ENCODE measurements at places on chromosomes 6 and 20.

- DNase-seq: no peak
Observed at GRCh38 chr20:17520583-17520982, 10.6 kb downstream of the BFSP1 start.

- no peak for DNase-seq
Observed at GRCh38 chr6:88725111-88725975, 238.1 kb downstream of the RNGTT start.

GRCh38 chr6:50995036-50995435 is 176.4 kb downstream of the TFAP2B start:
- DNase-seq: no peak

DNA sequence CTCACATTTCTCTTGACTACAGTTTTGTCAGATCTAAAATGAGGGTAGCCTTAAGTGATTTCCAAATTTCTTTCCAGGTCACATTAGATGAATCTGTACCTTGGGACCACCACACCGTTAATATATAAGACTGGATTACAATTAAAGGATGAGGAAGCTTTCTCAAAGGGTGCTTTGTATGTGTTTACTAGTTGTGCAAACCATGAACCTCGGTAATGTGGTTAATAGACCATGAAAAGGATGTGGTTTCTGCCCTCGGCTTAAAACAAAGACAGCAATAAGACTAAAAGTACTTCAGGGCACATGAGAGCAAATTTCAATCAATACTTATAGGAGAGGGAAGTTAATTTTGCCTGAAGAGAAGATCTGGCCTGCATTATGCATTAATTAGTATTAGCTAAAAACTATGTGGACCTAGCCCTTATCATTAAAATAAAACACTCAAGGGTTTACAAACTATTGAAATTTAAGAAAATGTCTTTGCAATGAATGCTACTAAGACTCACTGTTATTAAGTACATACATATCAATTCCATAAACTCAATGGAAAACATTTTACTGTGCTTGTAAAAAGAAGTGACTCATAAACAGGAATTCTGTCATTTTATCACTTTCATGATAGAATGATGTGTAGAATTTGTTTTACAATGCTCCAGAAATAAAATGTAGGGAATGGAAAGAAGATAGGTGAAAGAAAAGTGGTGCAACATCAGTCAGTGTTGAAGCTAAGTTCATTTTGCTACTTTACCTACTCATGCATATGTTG is 936 bp upstream of the TMX4 start:
- no peak for DNase-seq

GRCh38 chr6:38990475-38990874 is 58.1 kb upstream of the GLP1R start:
- DNase-seq: no peak

GRCh38 chr6:49233483-49233882 is 229.6 kb downstream of the MMUT start:
- no peak for DNase-seq

- no peak for DNase-seq
Observed at GRCh38 chr6:64848467-64848866, 858.6 kb downstream of the EYS start.

GRCh38 chr6:117674503-117674902 is 766 bp upstream of the NUS1 start:
- no peak for DNase-seq

- no peak for DNase-seq
Observed at GRCh38 chr20:34475979-34476736, 40.1 kb upstream of the DYNLRB1 start.

- no peak for DNase-seq
Observed at GRCh38 chr20:46049190-46049589, 20.2 kb downstream of the SLC12A5 start.

- DNase-seq: no peak
Observed at GRCh38 chr20:35491823-35492222, 36.4 kb downstream of the CEP250 start.

DNA sequence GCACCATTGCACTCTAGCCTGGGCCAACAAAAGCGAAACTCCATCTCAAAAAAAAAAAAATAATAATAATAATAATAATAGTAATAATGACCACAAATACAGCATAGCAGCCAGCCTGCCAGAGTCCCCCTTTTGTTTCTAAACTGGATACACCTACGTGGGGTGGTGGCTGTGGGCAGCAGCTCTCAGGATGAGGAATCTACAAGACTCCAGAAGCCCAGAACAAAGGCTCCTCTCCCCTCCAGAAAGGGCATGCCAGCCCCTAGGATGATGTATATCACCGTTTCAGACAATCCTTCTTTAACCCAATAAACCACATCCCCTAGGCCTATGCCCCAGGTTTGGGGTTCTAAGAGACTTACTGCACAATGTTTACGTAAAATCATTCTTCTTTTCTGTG is 155.9 kb downstream of the QRSL1 start:
- DNase-seq: no peak

GRCh38 chr20:50153500-50154377 is at the start of gene PEDS1:
Gene PEDS1, minus strand, starts transcription at chr20:50153723. Its CDS starts 86 bp downstream, at chr20:50153637.
- no peak for DNase-seq

- DNase-seq: no peak
Observed at GRCh38 chr6:14863902-14864850, 381.7 kb upstream of the JARID2 start.
